ENCODE measurements at places on chromosomes 3 and 15. TPM values are rescaled to one million over a fixed set of nuclear protein-coding genes. Genes with fewer than 3 reads are reported as not detected.

Gene CYP8B1
- not detected for total RNA-seq

Gene DPPA2
- total RNA-seq: not detected

Gene TUSC7
- not detected for total RNA-seq

Gene HTR3E
- total RNA-seq: not detected

Gene TMC3
- total RNA-seq: not detected

Gene VGLL3
- 40.2 TPM for total RNA-seq

Gene SERINC4
- total RNA-seq: not detected

Gene CCR9
- total RNA-seq: not detected

Gene FAM107A
- 74.5 TPM for total RNA-seq

Gene TRAIP
- 3.0 TPM for total RNA-seq

Gene ATP8B4
- 9.0 TPM for total RNA-seq

Gene NGLY1
- total RNA-seq: 34.1 TPM

Gene RPL29
- total RNA-seq: 765 TPM

Gene RAB7A
- total RNA-seq: 278 TPM

Gene CCDC54
- not detected for total RNA-seq

Data from lower lobe of right lung (tissue), 2 donors.